ENCODE measurements at places on chromosomes 1 and 21.

- DNase-seq, result no peak
These were observed 27.3 kb downstream of the DMRTB1 start for GRCh38 chr1:53486395-53487026.

GRCh38 chr21:14901482-14901958, 163.3 kb downstream of the NRIP1 start:
- DNase-seq, result peak; percentile 79

DNA sequence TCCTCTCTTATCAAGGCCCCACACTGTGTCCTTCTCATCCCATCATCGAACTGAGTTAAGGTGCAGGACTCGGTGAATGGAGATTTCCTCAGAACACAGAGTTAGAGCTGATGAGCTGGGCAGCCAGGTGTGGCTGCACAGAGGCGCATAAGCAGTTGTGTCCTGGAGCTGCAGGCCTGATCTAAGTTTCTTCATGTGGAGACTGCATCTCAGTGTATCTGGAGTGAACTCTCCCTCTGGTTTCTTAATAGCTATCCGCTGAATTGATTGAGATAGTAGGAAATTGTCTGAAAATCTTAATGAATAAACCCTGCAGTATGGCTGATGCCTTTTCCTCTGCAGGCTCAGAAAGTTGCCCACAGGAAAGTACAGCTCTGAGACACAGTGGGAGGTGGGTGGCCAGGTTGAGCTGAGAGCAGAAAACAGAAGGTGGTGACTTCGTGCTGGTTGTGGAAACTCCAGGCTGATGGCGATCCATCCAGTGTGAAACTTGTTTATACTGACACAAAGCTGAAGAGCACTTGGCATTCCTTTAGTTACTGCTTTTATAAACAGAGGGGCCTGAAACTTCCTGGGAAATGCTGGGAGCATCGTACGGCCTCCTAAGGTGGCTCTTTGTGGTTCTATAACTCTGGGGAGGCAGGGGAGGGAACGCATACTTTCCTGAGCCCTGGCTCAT, 67.4 kb upstream of the F3 start:
- no peak for DNase-seq

GRCh38 chr1:149843431-149844041, 55.8 kb upstream of the BOLA1 start:
- DNase-seq, result no peak

DNA sequence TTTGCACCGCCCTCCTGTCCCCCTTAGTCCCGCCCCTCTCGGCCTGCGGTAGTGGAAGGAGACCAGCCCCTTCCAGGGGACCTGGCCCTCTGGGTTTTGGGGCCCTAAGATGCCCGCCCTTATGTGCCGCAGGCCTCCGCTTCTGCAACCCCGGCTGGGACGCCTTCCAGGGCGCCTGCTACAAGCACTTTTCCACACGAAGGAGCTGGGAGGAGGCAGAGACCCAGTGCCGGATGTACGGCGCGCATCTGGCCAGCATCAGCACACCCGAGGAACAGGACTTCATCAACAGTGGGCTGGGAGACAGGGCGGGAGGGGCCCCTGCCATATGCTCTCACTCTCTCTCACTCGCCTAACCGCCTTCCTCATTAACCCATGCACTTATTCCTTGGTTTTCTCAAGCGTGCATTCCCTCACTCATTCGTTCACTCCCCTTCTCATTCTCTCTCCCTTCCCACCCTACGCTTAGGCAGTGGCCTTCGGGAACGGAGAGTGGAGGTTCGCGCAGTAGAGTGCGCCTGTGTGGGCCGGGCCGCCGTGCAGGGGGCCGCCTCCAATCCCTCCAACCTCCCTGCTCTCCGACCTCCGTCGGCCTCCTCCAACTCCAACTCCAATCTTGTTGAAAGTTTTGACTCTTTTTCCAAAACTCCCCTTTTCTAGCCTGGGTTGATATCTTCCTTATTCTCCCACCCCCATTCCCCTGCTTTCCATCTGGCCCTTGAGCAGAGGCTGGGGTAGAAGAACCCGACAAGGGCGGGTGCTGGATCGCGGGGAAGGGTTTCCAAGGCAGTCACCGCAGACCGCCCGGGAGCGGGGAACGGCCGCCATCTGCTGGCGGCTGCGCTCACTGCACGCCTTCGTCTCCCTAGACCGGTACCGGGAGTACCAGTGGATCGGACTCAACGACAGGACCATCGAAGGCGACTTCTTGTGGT, 15.2 kb downstream of the BCAN start:
- peak; percentile 24 for DNase-seq

DNA sequence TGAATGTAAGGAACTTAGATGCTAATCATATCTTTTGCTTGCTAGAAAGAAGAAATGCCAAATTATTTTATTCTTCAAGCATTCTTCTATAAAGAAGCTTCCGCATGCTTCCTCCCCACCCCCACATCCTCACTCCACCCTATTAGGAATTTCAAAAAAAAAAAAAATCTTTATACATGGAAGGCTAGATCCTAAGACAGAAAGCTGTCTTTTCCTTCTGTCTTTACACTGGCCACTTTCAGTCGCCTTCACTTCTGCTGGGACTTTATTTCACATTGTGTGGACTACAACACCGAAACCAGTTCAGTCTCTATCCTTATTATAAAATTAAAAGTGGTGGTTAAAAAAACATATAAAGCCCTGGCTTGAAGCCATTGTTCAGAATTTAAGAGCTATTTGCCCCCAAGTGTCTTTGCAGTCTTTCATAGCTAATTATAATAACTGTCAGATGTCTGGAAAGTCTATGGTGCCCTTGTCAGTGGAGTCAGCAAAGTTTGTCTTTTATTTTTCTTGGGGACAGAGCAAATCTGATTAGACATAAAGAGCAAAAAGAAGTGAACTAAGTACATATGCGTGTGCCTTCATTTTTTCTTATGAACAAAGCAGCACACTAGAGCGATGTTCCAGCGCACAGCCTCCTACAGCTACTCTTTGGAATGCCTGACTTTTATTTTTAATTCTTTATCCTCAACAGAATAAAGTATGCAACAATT, 297.7 kb downstream of the PTPRC start:
- DNase-seq, result peak; percentile 40

GRCh38 chr1:36321119-36321951, 2.1 kb downstream of the EVA1B start:
- DNase-seq, result no peak

DNA sequence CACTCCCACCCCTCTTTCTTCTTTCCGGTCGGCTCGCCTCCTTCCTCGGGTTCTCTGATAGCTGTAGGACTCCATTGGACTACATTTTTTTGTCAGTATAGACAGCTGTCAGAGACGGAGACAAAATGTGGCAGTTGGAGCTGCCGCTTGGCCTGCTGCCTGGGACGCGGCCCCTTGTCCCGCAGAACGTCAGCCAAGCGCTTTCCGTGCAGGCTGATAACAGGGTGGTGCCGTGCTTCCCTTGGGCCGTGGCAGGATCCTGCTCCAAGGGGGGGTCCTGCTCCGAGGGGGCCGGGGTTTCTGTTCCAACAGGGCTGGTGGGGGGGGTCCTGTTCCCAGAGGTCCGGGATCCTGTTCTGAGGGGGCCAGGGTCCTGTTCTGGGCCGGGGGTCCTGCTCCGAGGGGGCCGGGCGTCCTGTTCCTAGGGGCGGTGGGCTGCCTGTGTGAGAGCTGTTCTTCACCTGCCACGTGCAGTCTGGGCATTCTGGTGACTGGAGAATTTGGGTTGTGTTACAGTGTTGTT, 4.9 kb downstream of the SKI start:
- DNase-seq, result no peak

DNA sequence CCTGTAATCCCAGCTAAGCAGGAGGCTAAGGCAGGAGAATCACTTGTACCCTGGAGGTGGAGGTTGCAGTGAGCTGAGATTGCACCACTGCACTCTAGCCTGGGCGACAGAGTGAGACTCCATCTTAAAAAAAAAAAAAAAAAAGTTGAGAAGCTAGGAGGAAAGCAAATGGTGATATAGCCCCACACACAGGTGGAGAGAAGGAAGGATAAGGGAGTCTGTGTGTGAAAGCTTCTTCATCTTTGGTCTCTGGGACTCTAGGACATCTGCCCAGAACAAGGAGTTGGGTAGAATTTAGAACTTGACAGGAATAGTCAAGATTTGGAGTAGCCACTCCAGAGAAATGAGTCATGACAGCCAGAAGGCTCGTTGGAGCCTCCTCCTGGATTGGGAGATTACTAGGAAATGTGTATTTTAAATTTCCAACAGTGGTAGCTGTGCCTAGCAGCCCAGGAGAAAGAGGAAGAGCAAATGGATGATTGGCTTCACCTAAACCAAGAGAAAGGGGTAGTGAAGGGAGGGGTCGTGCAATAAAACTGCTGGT, 19.9 kb downstream of the NPL start:
- no peak for DNase-seq

GRCh38 chr1:205924460-205924790, 18.8 kb downstream of the SLC26A9 start:
- no peak for DNase-seq

Data from LoVo (cell line).